NCI-H1694 treated with DMSO at 0.1 percent for 48 hours (cell line): ENCODE measurements at places on chromosomes 5 and 9.

GRCh38 chr9:19208653-19209052 lies 21.8 kb upstream of the DENND4C start:
- DNase-seq: no peak

DNA sequence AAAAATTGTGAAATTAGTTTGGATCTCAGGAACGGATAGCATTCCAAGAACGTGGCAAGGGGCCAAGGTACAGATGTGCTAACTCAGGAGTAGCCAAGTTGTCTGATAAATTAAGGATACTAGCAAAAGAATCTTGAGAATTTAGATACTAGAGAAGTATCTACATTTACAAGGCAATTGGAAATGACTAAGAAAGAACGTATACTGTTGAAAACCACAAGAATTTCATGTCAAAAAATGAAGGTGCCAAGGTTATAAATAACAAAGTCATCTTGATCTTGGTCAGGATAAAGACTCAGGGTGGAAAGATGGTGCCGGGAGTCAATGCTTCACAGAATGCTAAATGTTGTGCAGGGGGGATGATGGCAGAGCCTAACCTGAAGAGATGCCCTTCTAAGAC lies 19.2 kb downstream of the CAPSL start:
- no peak for DNase-seq

DNA sequence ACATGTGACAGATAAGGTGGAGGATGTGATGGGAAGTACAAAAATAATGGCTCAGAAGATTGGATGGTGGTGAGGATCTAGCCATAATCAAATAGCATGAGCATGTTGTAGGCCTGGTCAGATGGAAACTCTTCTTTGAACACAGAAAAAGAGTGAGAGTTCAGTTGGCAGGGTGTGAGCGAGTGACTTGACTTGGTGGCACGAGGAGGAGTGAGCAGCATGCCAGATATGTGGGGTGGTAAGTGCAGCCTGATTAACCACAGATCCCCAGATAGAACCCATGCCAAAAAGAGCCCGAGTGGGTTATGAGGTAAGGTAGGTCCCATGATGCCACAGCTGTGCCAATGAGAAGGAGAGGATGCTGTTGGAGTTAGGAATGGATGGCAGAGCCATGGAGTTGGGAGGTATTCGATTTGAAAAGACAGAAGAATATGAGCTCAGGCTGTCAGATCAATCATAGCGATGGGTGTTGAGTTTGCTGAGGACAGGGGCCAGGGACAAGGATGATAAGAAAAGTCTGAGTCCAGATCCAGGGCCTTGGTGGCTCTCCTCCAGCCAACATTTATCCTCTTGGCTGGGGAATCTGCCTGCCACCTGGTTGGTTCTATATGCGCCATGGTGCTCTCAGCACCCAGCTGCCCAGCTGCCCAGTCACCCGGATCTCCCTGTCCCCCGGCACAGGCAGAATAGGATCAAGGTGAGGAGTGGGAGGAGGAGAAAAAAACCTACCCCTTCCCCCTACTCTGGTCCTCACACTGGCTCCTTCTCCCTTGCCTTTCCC lies 16.5 kb downstream of the GARNL3 start:
- DNase-seq: no peak

GRCh38 chr9:89095761-89096528 lies 82.7 kb downstream of the SHC3 start:
- DNase-seq: no peak

GRCh38 chr9:12185856-12186255 lies 507.3 kb upstream of the TYRP1 start:
- no peak for DNase-seq

- no peak for DNase-seq
Observed at GRCh38 chr5:140637371-140638100, 1.7 kb upstream of the TMCO6 start.

DNA sequence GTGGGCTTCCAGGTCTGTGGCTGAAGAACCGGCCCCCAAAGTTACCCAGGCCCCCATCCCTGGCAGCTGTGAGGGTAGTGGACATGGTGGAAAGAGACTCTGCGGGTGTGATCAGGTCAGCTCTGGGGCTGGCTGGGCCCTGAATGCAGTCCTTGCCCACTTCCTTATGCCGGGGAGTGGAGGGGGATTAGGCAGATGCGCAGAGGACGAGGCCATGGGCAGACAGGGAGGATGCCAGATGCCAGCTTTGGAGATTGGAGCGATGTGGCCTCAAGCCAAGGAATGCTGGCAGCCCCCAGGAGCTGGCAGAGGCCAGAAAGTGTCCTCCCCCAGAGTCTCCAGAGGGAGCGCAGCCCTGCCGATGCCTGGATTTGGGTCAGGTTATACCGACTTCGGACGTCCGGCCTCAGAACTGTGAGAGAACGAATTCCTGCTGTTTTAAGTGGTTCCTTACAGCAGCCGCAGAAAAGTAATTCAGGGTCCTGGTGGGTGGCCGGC lies 69.8 kb downstream of the ADAMTS2 start:
- no peak for DNase-seq

- no peak for DNase-seq
Observed at GRCh38 chr9:124698265-124698664, 72.8 kb downstream of the NR6A1 start.

DNA sequence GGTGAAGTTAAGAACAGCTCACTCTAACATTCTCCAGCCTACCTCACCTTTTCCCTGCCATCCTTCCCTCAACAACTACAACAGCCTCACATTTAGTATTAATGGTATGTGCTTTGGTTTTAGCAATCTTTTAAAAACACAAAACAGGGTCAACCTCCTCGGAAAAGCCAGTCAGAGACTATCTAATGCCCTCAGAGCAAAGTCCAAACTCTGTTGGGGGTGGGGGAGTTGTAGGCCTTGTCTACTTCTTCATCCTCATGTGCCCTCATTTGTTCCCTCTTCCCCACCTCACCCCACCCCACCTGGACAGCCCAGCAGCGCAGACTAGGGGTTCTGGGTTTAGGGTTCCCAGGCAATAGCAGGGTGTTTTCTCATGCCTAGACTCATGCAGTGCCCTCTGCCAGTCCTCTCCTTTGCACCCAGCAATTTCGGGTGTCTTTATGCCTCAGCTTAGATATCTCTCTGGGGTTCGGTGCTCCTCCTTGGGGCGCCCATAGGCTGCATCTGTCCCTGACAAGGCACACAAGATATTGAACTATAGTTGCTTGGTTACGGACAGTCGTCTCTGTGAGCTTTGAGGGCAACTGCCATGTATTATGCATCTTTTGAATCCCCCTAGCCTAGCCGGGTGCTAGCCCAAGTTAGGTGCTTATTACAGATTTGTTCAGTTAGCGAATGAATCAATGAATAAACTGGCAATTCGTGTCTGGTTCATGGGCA lies 762 bp upstream of the TCOF1 start:
- DNase-seq: no peak

DNA sequence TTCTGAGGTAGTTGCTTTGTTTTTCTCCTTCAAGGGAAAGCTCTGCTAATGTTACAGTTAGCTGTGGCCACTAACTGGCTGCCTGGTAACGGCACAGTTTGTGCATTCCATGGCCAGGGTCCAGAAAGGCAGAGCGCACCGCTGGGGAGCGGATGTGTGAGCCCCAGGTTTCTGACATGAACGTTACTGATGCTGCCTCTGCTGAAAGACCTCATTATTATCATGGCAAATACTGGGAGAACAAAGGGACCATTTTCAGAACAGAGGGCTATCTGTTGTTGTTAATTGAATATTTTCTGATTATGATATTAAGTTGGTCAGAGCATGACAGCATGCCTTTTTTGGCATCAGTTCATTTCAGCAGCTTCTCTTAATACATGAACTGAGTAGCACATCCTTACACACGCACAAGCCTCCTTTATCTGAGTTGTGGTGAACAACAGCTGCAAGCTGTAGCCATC lies 134.1 kb downstream of the NUDT12 start:
- no peak for DNase-seq

- no peak for DNase-seq
Observed at GRCh38 chr5:157282150-157282549, 16.2 kb downstream of the CYFIP2 start.

GRCh38 chr9:101674165-101674564 lies 64.3 kb downstream of the GRIN3A start:
- no peak for DNase-seq

GRCh38 chr9:36833954-36834353 lies 200.1 kb downstream of the PAX5 start:
- no peak for DNase-seq
